ENCODE measurements at places on chromosomes 13 and 19.

- no peak for DNase-seq
Observed at GRCh38 chr19:3645067-3645396, 18.4 kb upstream of the CACTIN start.

DNA sequence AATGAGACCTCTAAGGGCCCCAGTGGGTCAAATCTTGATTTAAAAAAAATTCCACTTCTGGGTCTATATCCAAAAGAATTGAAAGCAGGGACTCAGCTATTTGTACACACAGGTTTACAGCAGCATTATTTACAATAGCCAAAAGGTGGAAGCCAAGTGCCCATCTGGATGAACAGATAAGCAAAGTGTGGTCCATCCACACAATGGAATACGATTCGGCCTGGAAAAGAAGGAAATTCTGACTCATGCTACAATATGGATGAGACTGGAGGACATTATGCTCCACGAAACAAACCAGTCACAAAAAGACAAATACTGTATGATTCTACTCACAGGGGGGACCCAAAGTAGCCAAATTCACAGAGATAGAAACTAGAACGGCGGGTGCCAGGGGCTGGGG is 76.7 kb downstream of the CACNA1A start:
- no peak for DNase-seq

GRCh38 chr13:60111691-60112090 is 52.0 kb downstream of the DIAPH3 start:
- no peak for DNase-seq

- DNase-seq = no peak
Observed at GRCh38 chr19:33476151-33476707, 45.4 kb downstream of the PEPD start.

GRCh38 chr13:84865783-84866221 is 933.4 kb downstream of the SLITRK6 start:
- DNase-seq = no peak

All from CD4-positive, alpha-beta T cell treated with Interleukin-15 for 1 hour (primary cell).